ENCODE measurements at places on chromosomes 6 and 20. TPM values are rescaled to one million over a fixed set of nuclear protein-coding genes. Genes with fewer than 3 reads are reported as not detected.

DLL1 gene
- total RNA-seq, result 0.20 TPM

SPAG4 gene
- total RNA-seq, result 6.5 TPM

AVP gene
- total RNA-seq, result not detected

PPP1R16B gene
- 119 TPM for total RNA-seq

TMEM242 gene
- total RNA-seq, result 10.8 TPM

TUBB1 gene
- total RNA-seq, result not detected

POU5F1 gene
- total RNA-seq, result not detected

DAAM2 gene
- total RNA-seq, result not detected

IGF2R gene
- total RNA-seq, result 66.9 TPM

NTSR1 gene
- not detected for total RNA-seq

TUBB2B gene
- not detected for total RNA-seq

HLA-DMB gene
- 20.0 TPM for total RNA-seq

CST7 gene
- total RNA-seq, result 178 TPM

LAMA2 gene
- 0.15 TPM for total RNA-seq

SLC25A27 gene
- not detected for total RNA-seq

GPR6 gene
- not detected for total RNA-seq

PPP1R3G gene
- total RNA-seq, result 0.08 TPM

GABRR1 gene
- total RNA-seq, result not detected

CCDC170 gene
- not detected for total RNA-seq

NKX2-4 gene
- not detected for total RNA-seq

CLIC1 gene
- total RNA-seq, result 644 TPM

CALHM5 gene
- not detected for total RNA-seq

PAK5 gene
- not detected for total RNA-seq

FAM217A gene
- not detected for total RNA-seq

TFAP2C gene
- total RNA-seq, result not detected

METTL24 gene
- total RNA-seq, result not detected

ECT2L gene
- not detected for total RNA-seq

BPI gene
- not detected for total RNA-seq

RBBP8NL gene
- total RNA-seq, result not detected

CNBD2 gene
- total RNA-seq, result 5.4 TPM

Data from activated CD4-positive, alpha-beta memory T cell treated with anti-CD3 and anti-CD28 coated beads, Interleukin-2, amount 10 ng/mL, durations not matched to agents 7 days and 5 days (primary cell).